ENCODE measurements at places on chromosomes 2 and 18.

- no peak for DNase-seq
These were observed 85.4 kb downstream of the DYSF start for GRCh38 chr2:71538656-71539265.

- DNase-seq, result no peak
These were observed 12.8 kb upstream of the SKOR2 start for GRCh38 chr18:47264308-47264700.

- DNase-seq, result no peak
These were observed 795 bp upstream of the SETBP1 start for GRCh38 chr18:44679914-44680272.

DNA sequence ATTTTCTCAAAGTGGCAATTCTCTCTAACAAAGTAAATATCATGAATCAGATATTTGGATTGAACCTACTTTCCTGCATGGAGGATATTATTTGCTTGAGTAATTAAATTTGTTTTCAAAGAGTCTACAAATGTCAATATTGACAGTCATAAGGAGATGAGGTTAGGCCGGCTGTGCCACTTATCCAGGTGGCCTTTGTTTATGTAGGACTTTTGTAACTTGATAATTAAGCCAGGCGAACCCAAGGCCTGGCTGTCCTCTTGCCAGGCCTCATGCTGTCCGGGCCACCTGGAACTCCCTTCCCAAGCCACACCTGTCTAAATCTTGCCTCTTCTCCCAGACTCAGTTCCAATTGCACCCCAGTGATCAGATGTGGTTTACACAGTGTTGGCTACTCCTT is 255.2 kb downstream of the ACKR3 start:
- DNase-seq, result no peak

DNA sequence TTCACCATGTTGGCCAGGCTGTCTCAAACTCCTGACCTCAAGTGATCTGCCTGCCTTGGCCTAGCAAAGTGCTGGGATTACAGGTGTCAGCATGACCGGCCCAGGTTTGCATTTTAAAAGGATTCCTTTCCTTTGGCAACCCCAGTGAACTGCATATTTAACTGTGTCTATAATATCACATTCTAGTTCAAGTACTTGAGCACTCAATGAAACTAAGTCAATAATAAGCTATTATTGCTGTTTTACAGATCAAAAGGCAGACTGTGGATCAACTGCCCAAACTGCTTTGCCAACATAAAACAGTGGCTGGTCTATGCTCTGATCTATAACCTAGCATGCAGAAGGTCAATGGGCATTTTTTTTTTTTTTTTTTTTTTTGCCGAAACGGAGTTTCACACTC is 144.5 kb downstream of the USP34 start:
- DNase-seq, result no peak

GRCh38 chr18:66792466-66792865 is 188.6 kb upstream of the CDH19 start:
- DNase-seq, result no peak

DNA sequence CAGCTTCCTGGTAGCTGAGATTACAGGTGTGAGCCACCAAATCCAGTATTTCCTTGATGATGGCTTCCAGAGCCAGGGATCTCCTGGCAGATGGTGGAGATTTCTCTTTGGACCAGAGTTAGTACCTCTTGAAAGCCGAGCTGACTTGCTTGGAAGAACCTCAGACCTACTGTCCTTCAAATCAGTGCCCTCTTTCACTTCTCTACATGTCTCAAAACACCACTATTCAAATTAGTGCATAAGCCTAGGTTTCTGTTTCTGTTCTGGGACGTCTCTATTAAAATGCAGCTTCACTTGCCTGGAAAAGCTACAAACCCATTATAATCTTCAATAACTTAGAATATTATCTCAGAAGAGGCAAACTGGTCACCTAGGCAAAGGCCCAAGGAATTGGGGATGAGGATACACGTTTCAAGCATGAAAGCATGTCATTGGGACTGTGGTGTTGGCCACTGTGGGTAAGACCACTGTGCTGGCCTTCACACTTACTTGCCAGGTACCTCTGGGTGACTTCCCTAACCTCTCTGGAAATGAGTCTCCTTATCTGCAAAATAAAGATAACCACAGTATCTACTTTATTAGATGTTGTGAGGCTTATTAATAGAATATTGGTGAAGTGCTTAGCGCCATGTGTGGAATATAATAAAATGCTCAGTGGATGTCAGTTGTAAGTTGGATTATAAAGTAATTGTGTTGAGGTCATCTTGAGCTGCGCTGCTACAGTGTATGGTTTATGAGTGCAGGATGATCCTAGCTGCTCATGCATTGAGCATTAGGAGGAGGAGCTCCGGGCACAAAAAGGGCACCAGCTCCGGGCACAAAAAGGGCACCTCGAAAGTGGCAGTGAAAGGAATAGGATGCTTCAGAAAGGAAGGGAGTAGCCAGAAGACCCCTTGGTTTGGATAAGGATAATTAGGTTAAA is 84.5 kb downstream of the DOCK10 start:
- DNase-seq, result no peak

DNA sequence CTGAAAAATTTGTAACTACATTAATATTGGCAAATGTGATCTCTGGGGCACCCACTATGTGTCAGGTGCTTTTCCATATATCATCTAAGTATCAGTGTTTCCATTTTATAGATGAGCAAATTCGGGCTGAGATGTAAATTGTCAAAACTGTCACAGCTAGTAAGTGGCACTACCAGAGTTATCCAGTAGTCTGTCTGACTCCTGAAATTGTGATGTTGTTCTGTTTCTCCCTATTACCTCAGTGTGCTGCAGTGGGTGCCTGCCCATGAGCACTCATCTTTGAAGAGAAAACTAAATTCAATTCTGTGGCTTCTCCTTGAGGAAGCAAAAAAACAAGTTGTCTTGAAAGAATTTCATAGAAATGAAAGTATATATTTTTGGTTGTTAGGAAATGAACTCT is 467.4 kb upstream of the FANCL start:
- no peak for DNase-seq

Data from stimulated activated CD8-positive, alpha-beta memory T cell treated with anti-CD3 and anti-CD28 coated beads, Interleukin-4, amount 100 ng/mL, for 4 hours (primary cell).